CD4-positive, alpha-beta T cell treated with Interleukin-10 for 1 hour (primary cell): ENCODE measurements at places on chromosomes 11 and 22.
A peak's percentile ranks its signal among the peaks of the same experiment; 100 is the strongest.

- no peak for DNase-seq
Measured at GRCh38 chr11:93560199-93560932, 17.2 kb upstream of the SMCO4 start.

DNA sequence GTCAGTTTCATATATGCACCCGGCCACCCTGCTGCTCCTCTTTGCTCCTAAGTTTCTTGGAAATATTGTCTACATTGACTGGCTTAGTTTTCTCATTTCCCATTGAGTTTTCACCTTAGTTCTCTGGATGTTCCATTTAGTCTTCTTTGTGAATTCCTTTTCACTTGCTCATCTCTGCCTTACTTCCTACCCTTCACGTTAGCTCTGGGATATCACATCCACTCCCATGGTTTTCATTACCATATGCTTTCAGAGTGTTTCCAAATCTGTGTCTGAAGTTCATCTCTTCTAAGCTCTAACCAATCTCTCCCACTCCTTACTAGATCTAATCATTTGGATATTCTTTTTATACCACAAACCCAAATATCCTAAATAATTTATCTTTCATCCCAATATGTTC is 226.4 kb downstream of the FAM76B start:
- DNase-seq = no peak

DNA sequence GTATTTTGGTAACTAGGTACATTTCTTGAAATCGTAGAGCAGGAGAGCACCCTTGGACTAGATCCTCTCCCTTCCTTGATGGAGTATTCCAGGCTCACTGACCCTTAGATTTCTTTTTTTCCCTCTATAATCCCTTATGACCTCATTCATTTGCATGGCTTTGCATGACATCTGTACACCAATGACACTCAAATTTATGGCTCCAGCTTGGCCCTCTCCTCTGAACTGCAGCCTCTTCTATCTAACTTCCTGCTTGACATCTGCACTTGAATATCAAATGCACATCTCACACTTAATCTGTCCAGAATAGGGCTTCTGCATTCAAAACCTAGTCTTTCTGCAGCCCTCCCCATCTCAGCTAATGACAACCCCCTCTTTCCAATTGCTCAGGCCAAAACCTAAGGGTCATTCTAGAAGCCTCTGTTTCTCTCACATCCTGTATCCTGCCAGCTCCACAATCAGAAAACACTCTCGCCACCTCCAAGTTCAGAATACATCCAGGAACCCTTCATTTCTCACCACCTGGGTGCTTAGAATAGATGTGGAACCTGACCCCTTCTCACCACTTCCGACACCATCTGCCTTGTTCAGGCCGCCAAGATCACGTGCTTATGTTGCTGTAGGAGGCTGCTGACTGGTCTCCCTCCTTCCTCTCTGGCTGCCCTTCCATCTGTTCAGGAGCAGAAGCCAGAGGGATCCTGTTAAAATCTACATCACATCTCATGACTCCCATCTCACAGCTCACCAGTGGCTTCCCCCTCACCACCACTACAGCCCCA is 138.9 kb upstream of the MTNR1B start:
- DNase-seq = no peak

DNA sequence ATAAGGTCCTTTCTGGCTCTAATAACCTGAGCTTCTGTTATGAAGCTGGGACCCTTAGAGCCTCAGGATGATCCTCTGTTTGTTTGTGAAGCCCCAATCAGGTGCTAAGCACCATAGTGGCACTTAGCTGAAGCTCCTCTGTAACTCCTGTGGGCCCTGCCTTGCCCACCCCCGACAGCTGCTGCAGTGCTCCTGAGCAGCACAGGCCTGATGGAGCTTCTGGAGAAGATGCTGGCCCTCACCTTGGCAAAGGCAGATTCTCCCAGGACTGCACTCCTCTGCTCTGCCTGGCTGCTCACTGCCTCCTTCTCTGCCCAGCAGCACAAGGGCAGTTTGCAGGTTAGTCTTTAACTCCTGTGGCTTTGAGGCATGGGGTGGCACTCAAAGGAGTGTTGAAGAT is 19.0 kb upstream of the CCDC134 start:
- DNase-seq = no peak

- DNase-seq = no peak
Measured at GRCh38 chr11:27842290-27842689, 142.0 kb upstream of the BDNF start.

- DNase-seq = no peak
Measured at GRCh38 chr22:35476341-35476740, 64.3 kb upstream of the RASD2 start.

DNA sequence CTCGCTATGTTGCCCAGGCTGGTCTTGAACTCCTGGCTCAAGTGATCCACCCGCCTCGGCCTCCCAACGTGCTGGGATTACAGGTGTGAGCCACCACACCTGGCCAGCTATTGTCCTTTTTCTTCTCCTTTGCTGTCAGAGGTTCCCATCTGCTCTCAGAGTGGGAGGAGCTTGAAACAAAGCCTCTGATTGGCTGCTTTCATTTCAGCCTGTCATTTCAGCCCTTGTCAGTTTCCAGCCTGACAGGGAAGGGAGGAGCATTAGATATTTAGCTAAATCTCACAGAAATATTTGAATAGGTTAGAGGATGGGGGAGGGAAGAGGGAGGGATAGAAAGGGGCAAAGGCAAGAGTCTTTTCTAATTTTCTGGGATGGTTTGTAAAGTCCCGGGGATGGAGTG is 8.7 kb downstream of the SLC22A6 start:
- no peak for DNase-seq

DNA sequence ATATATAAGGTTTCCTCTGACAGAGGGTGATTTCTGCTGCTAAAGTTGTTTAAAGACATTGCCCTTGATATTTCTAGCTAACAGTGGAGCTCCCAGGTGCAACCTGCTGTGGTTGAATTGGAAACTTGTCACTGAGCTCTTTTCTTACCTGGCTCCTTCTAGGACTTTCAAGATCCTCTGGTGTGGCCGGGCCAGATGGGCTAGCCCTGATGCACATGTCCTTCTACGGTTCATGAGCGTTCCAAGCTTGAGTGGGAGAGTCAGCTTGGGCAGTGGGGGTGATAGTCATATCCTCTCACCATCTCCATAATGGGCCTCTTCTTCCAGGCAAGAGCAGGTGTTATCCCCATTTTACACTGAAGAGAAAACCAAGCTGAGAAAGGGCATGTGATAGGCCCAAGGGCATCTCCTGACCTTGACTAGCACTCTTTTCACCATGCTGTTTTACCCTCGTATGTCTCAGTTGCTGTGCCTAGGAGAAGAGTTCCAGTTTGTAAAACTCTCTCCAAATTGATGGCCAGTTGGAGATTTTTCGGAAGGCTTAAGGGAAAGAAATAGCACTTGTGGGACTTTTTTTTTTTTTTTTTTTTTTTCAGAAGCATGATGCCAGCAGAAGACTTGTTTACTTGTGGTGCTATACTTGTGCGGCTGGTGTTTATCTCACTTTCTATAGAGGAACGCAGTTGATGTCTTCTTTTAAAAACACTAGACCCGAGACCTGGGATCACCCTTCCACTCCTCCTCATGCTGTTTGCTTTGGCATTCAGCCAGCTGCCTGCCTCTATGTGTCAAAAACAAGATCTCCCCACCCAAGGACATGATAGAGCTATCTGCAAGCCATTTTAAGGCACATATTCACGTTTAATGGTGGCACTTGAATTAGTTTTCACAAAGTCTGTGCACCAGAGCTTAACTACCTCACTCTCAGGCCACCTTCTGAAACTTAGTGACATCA is 32.6 kb downstream of the TEAD1 start:
- DNase-seq = no peak

- no peak for DNase-seq
Measured at GRCh38 chr22:19107730-19108074, 14.5 kb downstream of the DGCR2 start.

- DNase-seq = no peak
Measured at GRCh38 chr11:100467821-100468508, 219.1 kb upstream of the ARHGAP42 start.

DNA sequence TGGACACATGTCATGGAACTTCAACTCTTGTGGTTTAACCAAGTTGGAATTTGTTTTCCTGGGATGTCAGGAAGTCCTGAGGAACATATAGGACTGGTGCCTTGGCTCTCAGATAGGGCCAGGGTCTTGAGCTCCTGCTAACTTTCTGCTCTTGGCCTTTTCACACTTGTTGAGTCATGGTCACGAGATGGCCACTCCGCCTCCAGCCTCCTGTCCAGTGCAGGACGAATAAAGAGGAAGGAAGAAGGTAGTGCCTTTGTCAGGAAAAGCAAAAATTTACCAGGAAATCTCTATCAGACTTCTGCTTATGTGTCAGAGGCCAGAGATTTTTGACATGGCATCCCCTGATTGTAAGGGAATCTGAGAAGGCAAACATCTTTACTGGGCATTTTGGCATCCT is 89.1 kb upstream of the ARHGAP20 start:
- DNase-seq = no peak

- DNase-seq = no peak
Measured at GRCh38 chr11:73990730-73991129, 8.1 kb upstream of the UCP2 start.

- no peak for DNase-seq
Measured at GRCh38 chr22:23394525-23395326, 185.4 kb downstream of the IGLL1 start.

GRCh38 chr11:111531687-111532364 is 8.7 kb upstream of the LAYN start:
- DNase-seq = peak; percentile 23

DNA sequence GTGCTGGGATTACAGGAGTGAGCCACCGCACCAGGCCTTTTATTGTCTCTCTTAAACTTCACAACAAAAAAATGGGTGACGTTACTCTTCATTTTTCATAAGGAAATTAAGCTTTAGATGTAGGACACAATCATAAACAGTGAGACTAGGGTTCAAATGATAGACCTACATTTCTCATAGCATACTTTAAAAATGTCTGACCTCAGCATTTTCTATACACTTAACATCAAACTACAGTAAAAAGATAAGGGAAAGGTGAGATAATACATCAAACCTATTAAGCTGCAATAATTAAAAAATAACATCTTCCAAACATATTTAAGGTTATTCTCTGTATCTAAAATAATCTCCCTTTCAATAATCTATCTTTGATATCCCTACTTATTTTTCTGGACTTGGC is 914.2 kb downstream of the FAM181B start:
- DNase-seq = no peak

- DNase-seq = no peak
Measured at GRCh38 chr11:2992997-2993325, 832 bp upstream of the NAP1L4 start.

- DNase-seq = no peak
Measured at GRCh38 chr22:44005524-44005923, 18.6 kb upstream of the PARVB start.

GRCh38 chr11:111183706-111184105 is 61.8 kb upstream of the POU2AF2 start:
- no peak for DNase-seq

- DNase-seq = peak; percentile 19
Measured at GRCh38 chr22:47495110-47495509, 732.7 kb downstream of the TBC1D22A start.

- DNase-seq = no peak
Measured at GRCh38 chr11:23272095-23272494, 411.8 kb upstream of the CCDC179 start.

DNA sequence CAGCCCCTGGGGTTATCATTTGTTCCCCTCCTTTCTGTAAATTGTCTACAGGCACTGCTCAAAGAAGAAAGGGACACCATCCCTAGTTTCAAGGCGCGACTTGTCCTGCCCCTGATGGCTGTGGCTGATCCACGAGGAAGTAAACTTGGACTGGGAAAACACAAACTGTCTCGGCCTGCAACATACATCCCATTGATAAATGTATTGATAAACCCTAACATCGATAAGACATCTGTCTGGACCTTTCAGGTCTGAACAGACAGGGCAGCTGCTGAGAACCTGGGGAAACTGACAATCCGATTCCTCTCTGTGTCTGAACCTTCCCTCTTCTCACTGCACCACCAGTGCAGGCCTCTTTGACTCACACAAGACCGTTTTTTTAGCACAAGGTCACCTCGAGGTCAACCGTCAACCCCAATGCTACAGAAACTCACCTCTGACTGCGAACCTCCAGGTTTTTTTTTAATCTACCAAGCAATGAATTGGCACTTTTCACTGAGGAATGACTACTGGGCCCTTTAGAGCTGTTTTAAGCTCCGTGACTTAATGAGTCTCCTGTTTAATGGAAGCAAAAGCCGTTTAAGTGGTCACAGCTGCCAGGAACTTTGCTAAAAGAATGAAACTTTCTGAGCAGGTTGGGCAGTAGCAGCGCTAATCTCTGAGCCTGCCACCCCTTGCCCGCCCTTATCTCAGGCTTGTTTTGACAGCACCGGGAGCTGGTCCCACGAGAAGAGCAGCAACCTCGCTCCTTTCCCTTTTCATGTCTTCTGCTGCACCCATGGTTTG is 203.8 kb upstream of the TMEM45B start:
- DNase-seq = no peak

- DNase-seq = peak; percentile 6
Measured at GRCh38 chr11:61281581-61282250, 13.4 kb downstream of the VWCE start.

- DNase-seq = no peak
Measured at GRCh38 chr11:130772266-130773227, 143.7 kb downstream of the SNX19 start.

DNA sequence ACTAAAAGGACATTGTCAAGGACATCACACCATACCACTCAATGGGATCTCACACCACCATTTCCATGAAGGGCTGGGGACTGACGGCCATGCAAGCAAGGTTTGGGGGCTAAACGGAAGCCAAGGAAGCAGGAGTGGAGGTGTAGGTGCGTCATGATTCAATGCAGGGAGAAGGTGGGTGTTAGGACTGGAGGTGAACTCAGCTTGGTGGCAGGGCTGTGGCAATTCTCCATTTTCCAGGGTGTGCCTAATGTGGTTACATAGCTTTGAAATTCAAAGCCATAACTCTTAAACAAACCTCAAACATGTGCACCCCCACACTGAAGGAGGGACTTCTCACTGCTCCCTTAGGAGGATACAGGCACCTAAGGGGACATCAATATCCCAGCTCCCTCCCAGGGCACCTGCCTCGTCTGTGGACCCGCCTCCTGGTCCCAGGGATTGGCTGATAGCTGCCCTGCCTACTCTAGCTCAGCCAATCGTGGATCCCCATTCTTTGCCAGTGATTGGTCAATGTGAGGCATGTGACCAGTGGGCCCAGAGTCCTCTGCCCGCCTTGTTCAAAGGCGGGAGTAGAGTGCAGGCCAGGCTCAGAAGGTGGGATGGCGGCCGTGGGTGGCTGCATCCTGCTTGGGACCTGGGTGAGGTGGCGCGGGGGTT is 64.6 kb downstream of the CTTN start:
- DNase-seq = no peak
